ENCODE measurements at places on chromosomes 12 and 14. TPM values are rescaled to one million over a fixed set of nuclear protein-coding genes. Genes with fewer than 3 reads are reported as not detected.

DNA sequence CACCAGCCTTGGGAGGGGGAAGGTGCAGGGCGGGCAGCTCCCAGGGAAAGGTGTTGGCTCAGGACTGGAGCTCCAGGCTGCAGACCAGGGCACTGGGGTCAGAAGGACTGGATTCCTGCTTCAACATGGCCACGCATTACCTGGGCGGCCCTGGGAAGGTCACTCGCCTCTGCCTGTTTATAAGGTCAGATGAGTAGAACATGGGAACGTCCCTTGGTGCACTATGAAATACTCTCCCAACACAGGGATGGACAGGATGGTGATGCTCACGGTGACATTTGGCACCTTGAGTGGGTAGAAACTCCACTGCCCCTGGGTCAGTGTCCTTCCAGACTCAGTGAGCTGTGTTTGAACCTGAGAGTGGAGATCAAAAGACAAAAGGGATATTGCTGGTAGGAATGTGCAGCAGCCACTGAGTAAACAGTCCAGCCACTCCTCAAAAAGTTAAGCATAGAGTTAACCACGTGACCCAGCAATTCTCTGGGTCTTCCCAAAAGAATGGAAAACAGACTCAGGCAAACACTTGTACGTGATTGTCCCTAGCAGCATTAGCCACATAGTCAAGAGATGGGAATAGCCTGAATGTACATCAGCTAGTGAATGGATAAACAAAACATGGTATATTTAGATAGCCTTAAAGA, 9.1 kb upstream of the BDKRB2 start:
- DNase-seq, result no peak

Gene XRCC3
- total RNA-seq, result 50.8 TPM

DNA sequence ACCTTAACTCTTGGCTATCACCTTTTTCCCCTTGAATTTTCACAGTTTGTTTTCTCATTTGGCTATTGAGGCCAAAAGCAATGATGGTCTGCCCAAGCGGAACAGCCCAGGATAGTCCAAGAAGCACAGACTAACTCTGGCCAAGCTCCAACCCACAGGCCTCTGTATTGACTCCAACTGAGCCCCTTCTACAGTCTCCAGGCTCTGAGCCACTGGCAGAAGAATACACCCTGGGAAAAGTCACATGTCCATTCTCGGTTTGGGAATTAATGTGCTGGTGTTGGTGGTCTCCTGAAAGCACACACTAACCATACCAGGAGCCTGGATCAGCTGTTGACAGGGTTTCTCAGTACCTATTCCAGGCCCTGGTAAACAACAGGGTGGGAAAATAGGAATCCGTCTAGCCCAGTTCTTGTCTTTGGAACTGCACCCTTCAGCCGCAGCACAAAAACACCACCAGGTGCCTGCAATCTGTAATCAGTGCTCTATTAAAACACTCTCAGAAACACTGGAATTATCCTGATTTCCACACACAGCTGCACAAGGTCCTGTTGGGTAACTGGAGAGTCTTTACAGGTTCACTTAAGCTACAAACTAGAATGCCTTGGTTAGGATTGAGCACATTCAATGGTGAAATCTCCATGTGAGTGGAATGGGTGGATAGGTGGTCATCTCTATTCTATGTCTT, 63.6 kb downstream of the STXBP6 start:
- no peak for DNase-seq

GRCh38 chr12:25992026-25992782, 33.7 kb downstream of the RASSF8 start:
- no peak for DNase-seq

DNA sequence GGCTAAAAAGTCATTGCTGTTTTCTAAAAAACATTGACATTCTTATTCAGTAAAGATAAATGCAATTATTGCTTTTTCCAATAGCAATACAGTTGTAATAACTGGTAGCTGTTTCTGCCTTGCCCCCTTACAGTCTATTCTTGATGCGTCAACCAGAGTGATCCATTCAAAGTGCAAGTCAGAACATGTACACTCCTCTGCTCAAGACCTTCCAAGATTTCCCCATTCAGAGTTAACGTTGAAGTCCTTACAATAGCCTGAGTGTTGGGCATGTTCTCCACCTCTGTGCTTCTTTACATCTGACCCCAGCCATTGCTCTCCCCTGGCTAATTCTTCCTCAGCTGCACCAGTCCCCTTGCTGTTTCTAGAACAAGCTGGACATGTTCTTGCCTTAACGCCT, 24.3 kb downstream of the VRK1 start:
- no peak for DNase-seq
